Osteoblast (primary cell): ENCODE measurements at places on chromosomes 2 and 18.

GRCh38 chr2:37020212-37020886 is 54.0 kb upstream of the STRN start:
- DNase-seq: peak; percentile 27

GRCh38 chr2:2765176-2765800 is 434.2 kb upstream of the MYT1L start:
- no peak for DNase-seq

DNA sequence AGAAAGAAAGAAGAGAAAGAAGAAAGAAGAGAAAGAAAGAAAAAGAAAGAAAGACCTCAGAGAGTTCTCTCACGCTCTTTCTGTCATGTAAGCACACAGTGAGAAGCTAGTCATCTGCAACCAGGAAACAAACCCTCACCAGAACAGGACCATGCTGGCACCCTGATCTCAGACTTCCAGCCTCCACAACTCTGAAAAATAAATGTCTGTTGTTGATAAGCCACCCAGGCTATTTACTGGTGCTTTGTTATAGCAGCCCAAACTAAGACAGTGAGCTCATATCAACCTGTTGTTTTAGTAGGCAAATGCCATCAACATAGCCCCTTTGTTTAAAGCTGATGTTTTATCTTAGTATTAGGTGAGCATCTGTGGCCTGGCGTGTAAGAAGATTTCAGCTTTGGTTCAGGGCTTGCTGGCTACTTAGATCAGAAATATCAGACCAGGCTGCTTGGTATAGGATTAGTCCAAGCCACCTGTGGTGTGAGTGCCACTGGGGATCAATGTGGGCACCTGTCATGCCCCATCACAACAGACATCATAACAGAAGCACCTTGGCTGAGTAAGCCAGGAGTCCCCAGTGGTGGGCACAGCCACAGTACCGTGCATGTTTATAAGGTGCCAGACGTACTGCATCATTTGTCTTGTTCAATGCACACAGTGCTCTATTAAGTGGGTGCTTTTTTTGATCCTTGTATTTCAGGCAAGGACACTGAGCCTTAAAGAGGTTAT is 94.4 kb downstream of the LBH start:
- DNase-seq: no peak

DNA sequence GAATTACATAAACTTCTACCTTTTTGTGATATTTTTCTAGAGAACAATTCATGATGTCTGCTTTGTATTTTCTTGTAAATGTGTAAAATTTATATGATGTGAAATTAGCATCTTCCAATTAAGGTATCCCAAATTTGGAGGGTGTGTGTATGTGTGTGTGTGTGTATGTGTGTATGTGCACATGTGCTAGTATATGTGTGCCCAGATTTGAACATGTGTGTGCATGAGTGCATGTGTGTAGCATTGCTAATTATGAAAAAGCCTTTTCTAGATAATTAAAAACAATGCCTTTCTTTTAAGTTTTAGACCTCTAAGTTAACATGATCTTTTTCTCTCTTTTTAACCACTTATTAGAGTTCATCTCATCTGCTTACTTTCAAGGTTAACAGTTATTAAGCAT is 208.0 kb upstream of the SPOPL start:
- DNase-seq: no peak

- peak; percentile 95 for DNase-seq
Observed at GRCh38 chr18:3305354-3305762, 43.4 kb downstream of the MYL12B start.

GRCh38 chr2:189660803-189661147 is 484 bp upstream of the ASNSD1 start:
- no peak for DNase-seq
